ENCODE measurements at places on chromosomes 13 and 19.

- no peak for DNase-seq
These were observed 35.5 kb downstream of the LYL1 start for GRCh38 chr19:13066933-13067807.

- no peak for DNase-seq
These were observed 45.5 kb downstream of the SAE1 start for GRCh38 chr19:47176071-47176626.

- DNase-seq: no peak
These were observed 1.1 kb downstream of the LSM14A start for GRCh38 chr19:34173193-34173956.

DNA sequence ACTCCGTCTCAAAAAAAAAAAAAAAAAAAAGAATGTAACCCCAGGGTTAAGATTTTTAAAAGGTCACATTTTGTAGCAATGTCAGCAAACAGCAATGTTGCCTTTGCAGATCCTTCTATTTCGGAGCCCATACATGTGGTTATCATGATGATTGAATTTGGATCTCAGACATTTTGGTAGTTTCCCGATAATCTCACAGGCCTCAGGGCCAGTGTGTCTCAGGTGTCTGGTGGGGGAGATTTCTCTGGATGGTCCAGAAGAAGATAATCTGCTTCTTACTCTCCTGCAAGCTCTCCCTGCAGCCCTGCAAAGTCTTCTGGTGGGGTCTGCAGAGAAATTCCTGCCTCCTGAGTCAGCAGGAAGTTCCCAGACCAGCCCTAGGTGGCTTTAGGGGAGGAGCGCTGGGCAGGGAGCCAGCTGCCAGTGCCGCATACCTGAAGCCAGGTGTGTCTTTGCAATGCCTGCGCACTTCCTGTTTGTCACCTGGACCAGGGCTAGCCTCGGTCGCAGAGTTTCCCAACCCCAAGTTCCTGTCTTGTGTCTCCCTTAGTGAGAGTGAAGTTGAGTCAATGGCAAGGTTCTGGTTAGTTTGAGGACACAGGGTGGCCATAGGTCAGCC is 1.4 kb downstream of the SH2D3A start:
- no peak for DNase-seq

GRCh38 chr13:50735071-50735470 is 108.4 kb downstream of the DLEU7 start:
- DNase-seq: no peak

- no peak for DNase-seq
These were observed 6.3 kb downstream of the ARHGAP33 start for GRCh38 chr19:35781650-35782049.

DNA sequence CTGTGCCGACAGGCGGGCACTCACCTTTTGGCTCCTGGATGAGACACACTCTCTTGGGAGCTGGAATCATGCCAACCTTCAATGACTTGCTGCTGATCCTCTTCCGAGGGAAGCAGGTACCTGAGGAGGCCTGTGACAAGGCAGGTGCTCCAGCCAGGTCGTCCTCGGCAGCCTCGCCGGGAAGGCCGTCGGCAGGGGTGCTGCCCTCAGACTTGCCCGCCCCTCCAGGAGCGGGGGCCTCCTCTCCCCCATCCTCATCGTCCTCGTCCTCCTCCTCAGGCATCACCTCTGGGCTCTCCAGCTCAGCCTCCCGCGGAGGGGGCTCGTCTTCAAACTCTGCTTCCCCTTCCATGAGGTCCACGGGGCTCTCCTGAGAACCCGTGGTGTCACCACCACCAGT is 29.2 kb downstream of the SUGP2 start:
- DNase-seq: peak; percentile 30

GRCh38 chr13:30753030-30753616 is 17.8 kb downstream of the ALOX5AP start:
- DNase-seq: no peak

- no peak for DNase-seq
These were observed 568 bp downstream of the ATP11A start for GRCh38 chr13:112690283-112690929.

All from right forelimb (tissue), 1 donor.